ENCODE measurements at places on chromosomes 7 and 10. TPM values are rescaled to one million over a fixed set of nuclear protein-coding genes. Genes with fewer than 3 reads are reported as not detected.

- peak; percentile 72 for DNase-seq
Measured at GRCh38 chr7:31443457-31443856, 70.4 kb upstream of the ITPRID1 start.

The NACAD gene
- polyA plus RNA-seq = 0.93 TPM

The RTKN2 gene
- 0.41 TPM for polyA plus RNA-seq

DNA sequence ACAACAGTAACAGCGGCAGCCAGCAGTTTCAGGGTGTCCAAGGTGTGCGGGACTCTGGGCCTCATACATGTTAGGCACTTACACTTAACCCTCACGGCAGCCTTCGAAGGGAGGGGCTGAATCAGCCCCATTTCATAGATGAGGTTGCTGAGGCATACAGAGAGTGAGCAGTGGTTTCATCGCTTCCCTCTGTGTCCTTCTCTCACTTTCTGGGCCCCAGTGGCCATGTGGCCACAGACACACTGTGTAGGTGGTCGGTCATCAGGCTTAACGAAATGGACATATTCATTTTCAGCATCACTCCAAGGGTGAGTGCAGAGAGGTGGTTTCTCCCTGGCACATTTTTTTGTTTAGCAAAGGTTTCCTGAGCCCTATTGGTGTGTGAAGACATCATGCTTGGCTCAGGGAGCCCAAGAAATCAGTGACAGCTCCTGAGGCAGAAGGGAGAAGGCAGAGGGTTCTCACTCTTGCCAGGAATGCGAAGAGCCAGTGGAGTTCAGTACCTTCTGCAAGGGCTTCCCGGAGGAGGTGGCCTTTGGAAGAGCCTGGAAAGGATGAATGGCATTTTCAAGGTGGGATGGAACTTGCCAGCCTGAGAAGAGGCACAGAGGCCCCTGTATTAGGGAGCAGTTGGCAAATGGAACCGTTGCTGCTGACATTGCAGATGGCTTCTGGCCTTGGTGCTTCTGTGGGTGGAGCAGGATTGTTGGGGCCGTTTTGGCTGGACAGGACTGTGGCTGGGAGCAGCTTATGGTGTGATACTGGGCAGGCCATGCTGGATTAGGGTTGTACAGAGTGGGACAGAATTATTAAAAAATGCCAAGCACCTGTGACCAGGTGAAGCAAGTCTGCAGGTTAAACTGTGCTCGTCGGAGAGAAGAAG is 61.7 kb upstream of the PPIF start:
- DNase-seq = no peak

The NUPR2 gene
- polyA plus RNA-seq = not detected

DNA sequence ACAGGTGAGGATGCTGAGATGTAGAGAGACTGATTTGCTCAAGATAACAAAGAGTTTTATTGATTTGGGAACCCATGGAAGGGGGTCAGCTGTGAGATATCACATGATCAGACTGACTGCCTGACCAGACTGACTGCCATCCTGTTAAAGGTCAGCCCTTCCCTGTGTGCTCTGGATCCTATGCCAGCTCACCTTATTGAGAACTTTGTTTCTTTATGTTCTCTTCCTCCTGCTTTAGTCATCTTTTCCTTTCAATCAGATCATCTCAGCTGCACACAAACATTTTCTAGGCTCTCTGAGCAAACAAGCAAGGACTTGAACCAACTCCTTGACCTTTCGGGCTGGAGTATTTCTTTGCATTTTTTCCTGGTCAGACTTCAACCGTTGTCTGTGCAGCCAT is 50.0 kb upstream of the MTPN start:
- DNase-seq = no peak

DNA sequence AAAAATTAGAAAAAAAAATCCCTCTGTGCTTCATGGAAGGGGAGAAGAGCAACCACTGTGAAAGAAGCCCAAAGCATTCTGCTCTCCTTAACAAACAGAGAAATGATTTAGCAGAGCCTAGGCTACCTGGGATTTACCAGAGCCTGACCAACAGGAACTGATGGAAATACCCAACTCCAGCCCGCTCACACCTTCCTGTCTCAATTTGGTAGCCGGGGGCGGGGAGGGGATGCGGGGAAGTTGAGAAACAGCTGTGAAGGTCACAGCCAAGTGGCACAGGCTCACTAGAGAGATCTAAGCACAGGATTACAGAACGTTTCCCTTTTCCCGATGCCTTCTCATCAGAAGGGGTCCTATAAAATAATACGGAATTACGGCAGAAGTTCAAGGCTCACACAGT is 17.6 kb downstream of the RSU1 start:
- DNase-seq = no peak

DNA sequence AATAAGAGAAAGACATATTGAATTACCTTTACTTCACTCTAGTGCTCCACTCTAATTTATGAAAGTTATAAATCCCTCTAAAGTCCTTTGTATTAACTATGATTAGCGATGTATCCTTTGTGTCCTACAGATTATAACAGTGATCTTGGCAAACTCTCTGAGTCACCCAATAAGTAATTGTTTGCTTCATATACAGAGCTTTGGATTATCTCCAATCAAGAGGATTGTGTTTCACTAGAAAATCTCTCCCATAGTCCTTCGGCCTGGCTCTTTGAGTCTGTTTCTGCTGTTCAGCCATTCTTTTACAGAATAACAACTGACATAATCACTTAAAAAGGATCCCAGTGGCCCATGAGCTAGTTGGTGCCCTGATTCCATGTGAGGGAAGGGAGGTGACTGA is 9.5 kb downstream of the LMOD2 start:
- no peak for DNase-seq

DNA sequence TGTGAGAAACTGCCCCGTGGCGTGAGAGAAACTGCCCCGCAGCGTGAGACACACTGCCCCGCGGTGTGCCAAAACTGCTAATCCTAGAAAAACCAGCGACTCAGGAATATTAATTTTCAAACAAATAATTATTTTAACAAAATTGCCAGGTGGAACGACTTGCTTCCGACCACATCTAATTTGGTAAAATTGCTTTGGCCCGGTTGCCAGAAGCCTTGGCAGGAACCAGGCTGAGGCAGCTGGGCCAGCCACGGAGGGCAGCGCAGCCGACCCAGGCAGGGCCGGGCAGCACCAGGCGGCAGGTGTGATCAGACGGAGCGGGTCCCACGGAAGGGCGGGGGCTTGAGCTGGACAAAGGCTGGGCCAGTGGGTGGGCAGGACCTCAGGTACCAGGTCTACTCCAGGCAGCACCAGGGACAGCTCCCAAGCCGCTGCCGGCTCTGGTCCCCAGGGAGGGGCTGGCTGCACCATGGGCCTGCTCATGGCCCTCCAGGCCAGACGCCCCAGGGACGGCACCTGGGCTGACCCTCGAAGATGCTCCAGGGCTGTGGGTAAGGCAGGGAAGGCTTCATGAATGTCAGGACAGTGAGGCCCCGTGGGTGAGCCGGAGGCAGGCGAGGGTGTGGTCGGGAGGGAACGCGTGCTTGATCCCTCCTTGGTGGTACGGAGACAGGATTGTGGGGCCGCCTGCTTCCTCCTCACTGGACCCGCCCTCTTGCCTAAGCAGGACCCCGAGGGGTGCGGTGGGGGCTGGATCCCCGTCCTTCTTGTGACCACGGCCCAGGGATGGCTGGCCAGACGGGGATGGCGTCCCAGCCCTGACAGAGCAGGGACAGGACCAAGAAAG is 7.7 kb upstream of the ADGRA1 start:
- DNase-seq = peak; percentile 23

GRCh38 chr7:93011351-93012294 is 106.2 kb downstream of the SAMD9 start:
- peak; percentile 97 for DNase-seq

DNA sequence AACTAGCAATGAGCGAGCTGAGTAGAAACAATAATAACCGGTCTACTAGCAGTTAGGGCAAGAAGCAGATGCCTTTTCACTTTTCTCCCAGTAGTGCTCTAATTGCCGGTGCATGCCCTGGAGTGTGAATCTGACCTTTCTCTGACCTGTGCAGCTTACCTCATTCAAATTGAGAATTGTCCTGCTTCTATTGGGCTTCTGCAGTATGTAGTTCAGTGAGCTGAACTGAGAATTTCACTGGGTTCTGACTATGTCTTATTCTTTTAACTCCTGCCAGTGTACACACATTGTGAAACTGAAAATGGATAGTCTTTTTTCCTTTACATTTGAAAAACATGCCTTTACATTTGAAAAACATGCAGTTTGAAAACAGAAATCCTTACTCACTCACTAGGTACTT is 157.9 kb upstream of the GRM3 start:
- no peak for DNase-seq

The OR2A12 gene
- not detected for polyA plus RNA-seq

DNA sequence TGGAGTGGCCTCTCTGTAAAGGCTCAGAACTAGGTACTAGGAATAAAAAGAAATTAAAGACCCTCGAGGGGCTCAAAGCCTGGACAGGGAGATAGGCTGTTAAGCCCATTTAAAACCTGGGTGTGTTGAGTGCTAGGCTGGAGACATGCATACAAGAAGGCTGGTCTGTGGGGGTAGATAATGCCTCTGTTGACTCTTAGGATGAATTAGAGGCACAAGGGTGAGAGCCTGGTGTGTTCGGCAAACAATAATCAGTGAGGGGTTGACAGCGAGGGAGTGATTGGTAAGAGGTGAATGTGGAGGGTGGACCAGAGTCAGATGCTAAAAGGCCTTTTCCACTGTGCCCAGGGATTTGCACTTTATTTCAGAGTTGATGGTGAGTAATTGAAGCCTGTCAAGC is 12.7 kb downstream of the GSTO2 start:
- no peak for DNase-seq

The ZNF789 gene
- 4.5 TPM for polyA plus RNA-seq

The PRRT4 gene
- not detected for polyA plus RNA-seq

The PRKAR2B gene
- 0.89 TPM for polyA plus RNA-seq

GRCh38 chr7:36015733-36016132 is 137.3 kb upstream of the EEPD1 start:
- peak; percentile 70 for DNase-seq

- DNase-seq = no peak
Measured at GRCh38 chr10:124265776-124266467, 152.8 kb downstream of the OAT start.

- no peak for DNase-seq
Measured at GRCh38 chr7:99791667-99792369, 7.8 kb upstream of the CYP3A4 start.

DNA sequence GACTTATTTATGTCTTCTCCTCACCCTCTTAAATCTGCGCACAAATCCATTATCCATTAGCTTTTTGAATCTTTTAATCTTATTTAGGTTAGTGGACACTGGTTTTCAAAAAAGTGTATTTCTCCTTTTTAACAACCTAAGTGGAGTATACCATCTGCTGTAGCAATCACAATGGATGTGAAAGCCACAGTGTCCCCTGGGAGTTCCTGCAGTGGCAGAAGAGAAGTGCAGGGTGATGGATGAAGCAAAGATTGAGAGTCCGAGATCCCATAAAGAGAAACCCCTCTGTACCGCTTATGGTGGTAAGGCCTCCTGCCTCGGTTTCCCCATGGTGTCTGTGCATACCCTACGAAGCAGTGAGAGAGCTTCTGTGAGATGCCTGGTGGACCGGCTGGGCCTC is 236.4 kb downstream of the COBL start:
- DNase-seq = no peak

DNA sequence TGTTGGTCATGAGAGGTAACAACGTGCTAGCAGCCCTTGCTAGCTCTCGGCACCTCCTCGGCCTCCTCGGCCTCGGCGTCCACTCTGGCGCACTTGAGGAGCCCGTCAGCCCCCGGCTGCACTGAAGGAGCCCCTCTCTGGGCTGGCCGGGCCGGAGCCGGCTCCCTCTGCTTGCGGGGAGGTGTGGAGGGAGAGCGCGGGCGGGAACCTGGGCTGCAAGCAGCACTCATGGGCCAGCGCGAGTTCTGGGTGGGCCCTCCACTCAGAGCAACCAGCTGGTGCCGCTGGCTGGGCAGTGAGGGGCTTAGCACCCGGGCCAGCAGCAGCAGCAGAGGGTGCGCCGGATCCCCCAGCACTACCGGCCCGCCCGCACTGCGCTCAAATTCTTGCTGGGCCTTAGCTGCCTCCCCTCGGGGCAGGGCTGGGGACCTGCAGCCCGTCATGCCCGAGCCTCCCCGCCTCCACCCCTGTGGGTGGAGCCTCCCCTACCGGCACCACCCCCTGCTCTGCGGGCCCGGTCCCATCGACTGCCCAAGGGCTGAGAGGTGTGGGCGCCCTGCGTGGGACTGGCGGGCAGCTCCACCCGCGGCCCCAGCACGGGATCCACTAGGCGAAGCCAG is 96.1 kb downstream of the PAXIP1 start:
- DNase-seq = no peak

The CYP26A1 gene
- polyA plus RNA-seq = not detected
